ENCODE measurements at places on chromosomes 6 and 20.

GRCh38 chr6:108637963-108638362 is 77.2 kb downstream of the FOXO3 start:
- no peak for DNase-seq

- DNase-seq: no peak
Observed at GRCh38 chr6:32196682-32197616, 4.5 kb upstream of the GPSM3 start.

- no peak for DNase-seq
Observed at GRCh38 chr20:38162878-38163875, 1.9 kb downstream of the TGM2 start.

GRCh38 chr6:142914369-142914768 is 30.6 kb downstream of the HIVEP2 start:
- DNase-seq: no peak

- DNase-seq: no peak
Observed at GRCh38 chr20:10670501-10671220, 3.1 kb downstream of the JAG1 start.

DNA sequence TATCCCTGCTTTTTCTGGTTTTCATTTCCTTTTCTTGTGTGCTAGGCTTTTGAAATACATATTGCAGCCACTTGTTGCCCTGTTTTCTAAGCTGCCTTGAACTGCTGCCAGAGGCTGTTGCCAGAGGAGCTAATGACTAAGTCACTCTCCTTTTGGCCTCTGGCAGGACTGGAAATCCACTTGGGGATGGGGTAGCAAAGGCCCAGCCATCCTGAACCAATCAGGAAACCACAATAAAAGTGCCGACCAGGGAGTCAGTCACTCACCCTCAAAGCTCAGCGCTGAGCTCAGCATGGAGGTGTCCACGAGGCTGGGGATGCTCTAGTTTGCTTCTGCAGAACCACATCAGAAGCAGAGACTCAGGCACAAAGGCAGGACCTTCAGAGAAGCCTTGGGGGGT is 813.0 kb downstream of the DHX35 start:
- DNase-seq: no peak

Measured in NCI-H460 (cell line).